H9 (cell line): ENCODE measurements at places on chromosomes 5 and 9. TPM values are rescaled to one million over a fixed set of nuclear protein-coding genes. Genes with fewer than 3 reads are reported as not detected.

TRAF1 gene
- total RNA-seq = 1.4 and 1.5 TPM in 2 replicates

HOMER1 gene
- total RNA-seq = 36.0 and 39.5 TPM in 2 replicates

EDIL3 gene
- total RNA-seq = 61.0 and 61.9 TPM in 2 replicates

GPR151 gene
- total RNA-seq = not detected in 2 replicates

RNF208 gene
- total RNA-seq = 7.7 and 8.1 TPM in 2 replicates

DNA sequence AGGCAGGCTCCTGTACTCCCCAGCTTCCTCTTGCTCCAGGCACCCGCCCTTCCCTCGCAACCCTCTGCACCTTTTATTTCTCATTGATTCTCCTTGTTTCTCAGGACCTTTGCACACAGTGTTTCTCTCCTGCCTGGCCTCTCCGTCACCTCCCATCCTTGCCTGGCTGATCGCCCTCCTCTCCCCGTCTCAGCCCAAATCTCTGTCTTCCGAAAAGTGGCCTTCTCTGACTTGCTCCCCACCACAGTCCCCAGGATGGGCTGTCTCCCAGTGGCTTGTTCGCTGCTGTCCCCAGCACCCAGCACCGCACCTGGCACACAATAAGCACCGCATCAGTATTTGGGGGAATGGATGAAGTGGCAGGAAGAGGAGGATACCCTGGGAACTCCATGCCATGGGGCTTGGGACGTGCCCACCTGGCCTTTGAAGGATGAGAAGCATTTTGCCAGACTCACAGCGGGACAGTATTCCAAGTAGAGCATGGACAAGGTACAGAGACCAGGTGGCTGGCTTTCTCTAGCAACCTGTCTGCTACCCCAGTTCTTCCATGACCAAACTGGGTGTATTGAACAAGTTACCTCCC lies 62.5 kb downstream of the LMX1B start:
- H3K4me3 ChIP-seq = peak overlapping the region; percentile 46
- no peaks in the 10 kb centered on the region; the same call in 2 of the 3 replicates for H3K36me3 ChIP-seq
- H3K27ac ChIP-seq = no peak overlapping the region
- no peak for DNase-seq

- no peak overlapping the region for H3K4me3 ChIP-seq
- no peaks in the 10 kb centered on the region; the same call in 1 of the 2 replicates for H3K4me1 ChIP-seq
- no peaks in the 10 kb centered on the region for H3K27me3 ChIP-seq
- no peaks in the 10 kb centered on the region for H3K36me3 ChIP-seq
- DNase-seq = no peak
These were observed 366.1 kb upstream of the CCNH start for GRCh38 chr5:87778876-87779275.

DNA sequence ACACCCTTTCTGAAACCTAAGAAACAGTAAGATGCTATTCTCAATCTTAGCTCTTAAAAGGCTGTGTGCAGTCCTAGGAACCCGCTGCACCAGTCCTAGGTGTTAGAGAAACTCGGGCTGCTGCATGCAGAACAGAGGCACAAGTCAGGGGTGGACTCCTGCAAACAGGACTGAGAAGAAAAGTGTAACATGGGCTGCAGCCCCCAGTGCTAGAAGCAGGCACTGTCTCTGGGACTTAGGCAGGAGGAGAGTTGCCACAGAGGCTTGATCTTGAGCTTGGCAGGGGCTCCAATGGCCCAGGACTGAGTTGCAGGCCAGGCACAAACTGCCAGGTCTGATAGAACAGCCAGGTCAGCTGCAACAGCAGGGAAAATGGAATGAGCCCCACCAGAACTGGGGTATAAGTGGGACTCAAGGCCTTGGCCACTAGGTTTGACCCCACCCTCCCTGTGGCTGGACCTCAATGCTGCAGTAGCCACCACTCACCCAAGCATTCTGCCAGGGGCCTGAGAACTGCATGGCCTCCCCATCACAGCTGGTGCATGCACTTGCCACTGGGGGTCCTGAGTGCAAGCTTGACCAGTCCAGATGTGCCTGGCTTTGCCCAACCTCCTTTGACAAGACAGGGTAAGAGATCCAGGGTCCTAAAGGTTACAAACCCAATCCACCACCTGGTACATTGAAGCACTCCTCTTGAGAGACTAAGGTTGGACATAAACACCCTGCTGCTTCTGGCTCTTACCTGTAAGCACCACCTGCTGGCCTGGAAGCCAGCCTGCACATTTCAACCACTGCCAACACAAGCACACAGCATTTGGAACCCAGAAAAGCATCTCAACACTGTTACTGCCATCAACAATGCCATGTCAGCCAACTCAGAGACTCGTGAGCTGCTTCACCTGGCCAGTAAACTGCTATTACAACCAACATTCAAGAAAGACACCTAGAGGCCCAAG lies 103.3 kb downstream of the FBXL17 start:
- no peaks in the 10 kb centered on the region for H3K27me3 ChIP-seq
- peak; percentile 51 for DNase-seq
- no peaks in the 10 kb centered on the region for H3K36me3 ChIP-seq
- H3K4me1 ChIP-seq = no peaks in the 10 kb centered on the region
- no peak overlapping the region for H3K4me3 ChIP-seq
- no peak overlapping the region for H3K27ac ChIP-seq

- H3K4me3 ChIP-seq = no peak overlapping the region
- H3K36me3 ChIP-seq = no peaks in the 10 kb centered on the region
- no peaks in the 10 kb centered on the region for H3K4me1 ChIP-seq
These were observed 144.5 kb downstream of the KIAA0825 start for GRCh38 chr5:94473936-94474335.

- no peak overlapping the region for H3K4me3 ChIP-seq
- H3K27me3 ChIP-seq = no peaks in the 10 kb centered on the region
- no peak for DNase-seq
- peaks cover 77% of the 10 kb centered on the region for H3K36me3 ChIP-seq
- H3K4me1 ChIP-seq = no peaks in the 10 kb centered on the region
- H3K27ac ChIP-seq = no peak overlapping the region
These were observed 60.8 kb downstream of the MTMR12 start for GRCh38 chr5:32251871-32252458.

DNA sequence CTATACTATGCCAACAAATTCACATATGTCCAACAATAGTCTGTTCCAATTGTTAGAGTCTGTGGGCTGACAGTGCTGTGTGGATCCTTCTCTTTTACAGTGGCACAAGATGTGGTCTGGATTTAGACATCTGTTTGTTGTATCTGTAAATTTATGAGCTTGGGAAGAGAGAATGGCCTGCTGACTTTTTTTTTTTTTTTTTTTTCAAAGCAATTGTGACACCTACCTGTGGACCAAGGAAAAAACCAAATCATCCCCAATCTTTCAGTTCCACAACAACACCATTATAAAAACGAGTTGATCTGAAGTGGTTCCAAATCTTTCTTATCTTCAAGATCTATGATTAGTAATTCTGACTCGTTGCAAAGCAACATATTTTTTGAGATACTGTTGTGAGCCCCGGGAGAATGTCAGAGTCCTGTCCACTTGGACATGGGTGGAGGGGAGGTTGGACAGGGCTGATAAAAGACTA lies 4.9 kb downstream of the IRX2 start:
- H3K4me1 ChIP-seq = no peaks in the 10 kb centered on the region; the same call in 1 of the 2 replicates
- DNase-seq = no peak
- H3K4me3 ChIP-seq = peak overlapping the region; percentile 25
- peaks cover 18% of the 10 kb centered on the region; the same call in 1 of the 2 replicates for H3K27me3 ChIP-seq
